ENCODE measurements at places on chromosomes 3 and 15.

GRCh38 chr15:23854203-23854911, 167.3 kb upstream of the NDN start:
- DNase-seq = no peak

DNA sequence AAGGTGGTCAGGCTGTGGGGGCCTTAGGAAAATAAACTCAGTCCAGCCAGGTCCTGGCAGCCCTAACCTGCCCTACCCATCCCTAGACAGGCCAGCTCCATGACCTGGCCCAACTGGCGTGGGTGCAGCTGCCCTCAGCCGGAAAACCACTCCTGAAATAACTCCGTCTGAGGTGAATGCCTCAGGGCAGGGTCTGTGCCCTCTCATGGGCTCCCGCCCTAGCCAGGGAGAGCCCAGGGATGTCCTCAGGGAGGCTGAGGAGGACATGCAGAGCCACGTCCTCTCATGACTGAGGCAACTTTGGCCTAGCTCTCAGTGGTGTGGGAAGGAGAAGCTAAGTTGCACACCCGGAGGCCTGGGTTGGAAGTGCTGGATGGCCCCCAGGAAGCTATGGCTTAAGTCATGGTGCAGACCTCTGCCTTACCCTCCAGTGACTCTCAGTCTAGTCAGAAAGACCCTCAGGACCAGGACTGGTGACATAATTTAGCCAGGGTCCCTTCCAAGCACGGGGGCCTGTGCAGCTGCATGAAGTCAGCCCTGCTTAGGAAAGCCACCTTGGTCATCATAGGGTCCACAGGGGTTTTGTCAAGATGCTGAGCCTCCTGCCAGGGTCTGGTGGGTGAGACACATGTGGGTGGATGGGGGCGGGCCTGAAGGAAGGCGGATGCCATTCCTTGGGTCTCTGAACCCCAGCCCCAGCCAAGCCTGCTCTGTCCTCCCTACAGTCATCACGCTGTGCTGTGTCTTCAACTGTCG, 7.4 kb downstream of the TMIE start:
- no peak for DNase-seq

GRCh38 chr3:25826510-25826909, 36.6 kb downstream of the OXSM start:
- DNase-seq = no peak

DNA sequence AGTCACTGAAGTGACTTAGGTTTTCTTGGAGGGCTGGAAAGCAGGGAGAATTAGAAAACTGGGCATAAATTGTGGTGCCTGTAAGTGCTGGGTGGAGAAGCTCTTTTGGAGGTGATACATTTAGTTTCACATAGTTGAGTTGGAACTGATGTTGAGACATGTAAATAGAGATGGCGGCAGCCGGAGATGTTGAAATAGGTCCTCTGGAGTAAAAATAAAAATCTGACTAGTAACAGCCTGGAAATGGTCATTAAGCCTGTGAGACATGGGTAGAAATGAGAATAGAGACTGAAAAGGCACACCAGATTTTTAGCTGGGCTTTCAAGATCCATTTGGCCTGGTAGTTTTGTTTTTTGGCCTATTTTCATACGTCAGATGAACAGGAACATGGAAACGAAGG, 2.9 kb upstream of the NIT2 start:
- no peak for DNase-seq

DNA sequence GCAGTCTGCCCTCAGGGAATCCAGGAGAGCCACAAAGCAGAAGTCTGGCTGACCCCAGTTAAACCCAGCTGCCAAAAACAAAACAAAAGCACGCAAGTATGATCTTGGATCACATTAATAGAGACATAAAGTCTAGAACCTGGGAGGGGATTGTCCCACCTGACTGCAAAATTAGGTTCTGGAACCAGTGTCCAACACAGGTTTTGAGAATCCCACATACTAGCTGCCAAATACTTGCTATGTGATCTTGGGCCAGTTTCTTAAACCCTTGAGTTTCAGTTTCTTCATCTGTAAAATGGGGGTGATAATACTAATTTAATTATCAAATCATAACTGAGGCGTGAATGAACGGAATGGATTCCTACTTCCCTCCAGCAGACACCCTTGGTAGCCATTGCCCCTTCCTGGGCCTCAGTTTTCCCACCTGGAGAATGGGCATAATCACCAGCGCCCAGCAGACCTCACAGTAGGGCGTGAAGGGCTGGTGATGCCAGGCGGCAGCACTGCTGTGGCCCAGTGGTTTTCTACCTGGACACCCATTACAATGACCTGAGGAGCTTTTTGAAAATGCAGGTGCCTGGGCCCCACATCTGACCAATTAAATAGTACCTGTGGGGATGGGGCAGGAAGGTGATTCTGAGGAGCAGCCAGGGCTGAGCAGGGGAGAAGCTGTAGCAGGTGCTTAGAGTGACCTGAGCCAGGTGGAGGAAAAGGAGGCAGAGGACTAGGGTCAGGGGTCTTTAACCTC, 32.2 kb downstream of the GRIP2 start:
- DNase-seq = no peak

- DNase-seq = no peak
These were observed 13.8 kb downstream of the DCBLD2 start for GRCh38 chr3:98887684-98888083.
